ENCODE measurements at places on chromosomes 7 and 10.

DNA sequence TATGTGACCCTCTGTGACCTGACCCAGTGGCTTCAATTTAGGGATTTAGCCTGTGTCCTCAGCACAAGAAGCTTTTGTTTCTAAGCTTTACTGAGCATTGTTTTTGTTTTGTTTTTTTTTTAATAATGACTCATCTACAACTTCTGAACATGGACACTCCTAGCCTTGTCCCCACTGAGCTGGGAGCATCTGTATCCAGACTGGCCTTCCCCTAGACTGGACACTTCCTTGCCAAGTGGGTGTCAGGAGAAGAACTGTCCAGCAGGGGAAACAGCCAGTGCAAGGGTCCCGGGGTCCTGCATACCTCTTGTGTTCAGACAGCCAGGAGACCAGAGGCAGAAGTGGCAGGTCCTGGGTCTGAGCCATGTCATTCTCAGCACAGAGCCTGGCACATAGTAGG, 108.6 kb downstream of the TMEM130 start:
- H3K4me1 ChIP-seq, result no peaks in the 10 kb centered on the region
- H3K27ac ChIP-seq, result no peak overlapping the region
- no peak overlapping the region for H3K4me3 ChIP-seq
- no peaks in the 10 kb centered on the region for H3K36me3 ChIP-seq

DNA sequence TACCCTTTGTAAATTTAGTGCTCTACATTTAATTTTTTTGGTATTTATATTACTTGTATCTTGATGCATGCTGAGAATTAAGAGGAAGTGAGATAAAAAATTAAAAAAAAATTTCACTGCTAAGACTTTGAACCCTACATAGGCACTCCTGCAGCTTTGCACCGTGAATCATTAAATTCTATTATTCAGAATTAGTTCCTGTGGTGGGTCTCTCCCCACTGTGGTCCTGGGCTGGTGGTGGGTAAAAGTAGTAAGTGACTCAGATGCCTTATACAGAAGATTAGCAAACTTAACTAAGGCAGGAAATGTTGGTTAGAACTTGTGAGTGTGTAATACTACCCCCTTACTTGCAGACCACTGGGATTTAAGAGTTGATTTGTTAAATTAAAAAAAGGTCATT, 72.6 kb downstream of the AP3M1 start:
- H3K4me1 ChIP-seq, result peaks cover 21% of the 10 kb centered on the region
- H3K4me3 ChIP-seq, result peak overlapping the region; percentile 48
- peak; percentile 24 for DNase-seq
- H3K27me3 ChIP-seq, result no peaks in the 10 kb centered on the region

GRCh38 chr10:122407375-122408125, 33.0 kb downstream of the PLEKHA1 start:
- DNase-seq, result no peak
- H3K4me3 ChIP-seq, result peak overlapping the region; percentile 14
- no peak overlapping the region for H3K27ac ChIP-seq
- H3K27me3 ChIP-seq, result no peaks in the 10 kb centered on the region

- peak overlapping the region; percentile 100 for H3K27ac ChIP-seq
- no peaks in the 10 kb centered on the region for H3K27me3 ChIP-seq
- H3K4me3 ChIP-seq, result peak overlapping the region; percentile 100
Measured at GRCh38 chr10:3779158-3779741, 5.8 kb downstream of the KLF6 start.

- H3K27me3 ChIP-seq, result peaks cover 15% of the 10 kb centered on the region
- H3K36me3 ChIP-seq, result no peaks in the 10 kb centered on the region
- H3K27ac ChIP-seq, result no peak overlapping the region
- no peak overlapping the region for H3K4me3 ChIP-seq
- DNase-seq, result no peak
Measured at GRCh38 chr7:11232462-11232861, 258.8 kb downstream of the PHF14 start.

GRCh38 chr10:132224343-132225072, 37.8 kb downstream of the DPYSL4 start:
- no peaks in the 10 kb centered on the region for H3K27me3 ChIP-seq
- no peak for DNase-seq
- peaks cover 5% of the 10 kb centered on the region for H3K4me1 ChIP-seq
- no peak overlapping the region for H3K4me3 ChIP-seq
- no peak overlapping the region for H3K27ac ChIP-seq

DNA sequence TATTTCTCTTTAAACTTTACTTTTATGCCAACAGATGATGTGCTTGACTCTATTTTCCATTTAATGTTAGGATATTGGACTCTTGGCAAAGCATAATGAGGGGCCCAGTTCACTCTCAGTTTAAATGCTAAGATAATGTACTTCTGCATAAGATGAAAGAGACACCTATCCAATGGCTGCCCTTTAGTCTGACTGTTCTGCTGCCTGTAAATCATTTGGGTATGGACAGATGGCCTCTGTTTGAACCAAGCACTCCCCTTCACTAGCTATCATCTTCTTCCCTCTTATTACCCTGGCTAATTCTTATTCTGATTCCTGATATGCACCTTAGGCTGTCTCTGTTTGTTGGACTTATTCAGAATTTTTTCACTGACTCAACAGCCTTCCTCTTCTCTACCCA, 72.1 kb downstream of the SEM1 start:
- DNase-seq, result no peak
- no peaks in the 10 kb centered on the region for H3K4me1 ChIP-seq
- H3K36me3 ChIP-seq, result no peaks in the 10 kb centered on the region
- H3K27ac ChIP-seq, result no peak overlapping the region
- H3K4me3 ChIP-seq, result no peak overlapping the region

DNA sequence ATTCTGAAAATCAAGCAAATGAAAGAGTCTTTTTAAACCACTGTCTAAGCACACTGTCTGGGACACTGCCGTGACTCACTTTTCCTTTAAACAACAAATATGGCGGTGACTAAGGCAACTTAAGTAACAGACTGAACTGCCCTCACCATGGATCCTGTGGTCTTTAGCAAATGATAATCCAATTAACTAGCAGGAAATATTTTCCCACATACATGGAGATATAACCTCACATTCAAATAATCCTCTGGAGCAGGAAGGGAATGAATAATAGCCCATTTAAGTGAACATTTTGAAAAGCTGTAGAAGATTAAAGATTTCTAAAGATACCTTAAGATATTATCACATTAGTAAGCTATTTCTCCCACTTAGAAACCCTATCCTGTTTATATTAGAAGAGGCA, 40.3 kb upstream of the LRRC17 start:
- H3K4me3 ChIP-seq, result no peak overlapping the region
- H3K27ac ChIP-seq, result no peak overlapping the region
- no peak for DNase-seq
- H3K4me1 ChIP-seq, result peaks cover 9% of the 10 kb centered on the region
- no peaks in the 10 kb centered on the region for H3K36me3 ChIP-seq

DNA sequence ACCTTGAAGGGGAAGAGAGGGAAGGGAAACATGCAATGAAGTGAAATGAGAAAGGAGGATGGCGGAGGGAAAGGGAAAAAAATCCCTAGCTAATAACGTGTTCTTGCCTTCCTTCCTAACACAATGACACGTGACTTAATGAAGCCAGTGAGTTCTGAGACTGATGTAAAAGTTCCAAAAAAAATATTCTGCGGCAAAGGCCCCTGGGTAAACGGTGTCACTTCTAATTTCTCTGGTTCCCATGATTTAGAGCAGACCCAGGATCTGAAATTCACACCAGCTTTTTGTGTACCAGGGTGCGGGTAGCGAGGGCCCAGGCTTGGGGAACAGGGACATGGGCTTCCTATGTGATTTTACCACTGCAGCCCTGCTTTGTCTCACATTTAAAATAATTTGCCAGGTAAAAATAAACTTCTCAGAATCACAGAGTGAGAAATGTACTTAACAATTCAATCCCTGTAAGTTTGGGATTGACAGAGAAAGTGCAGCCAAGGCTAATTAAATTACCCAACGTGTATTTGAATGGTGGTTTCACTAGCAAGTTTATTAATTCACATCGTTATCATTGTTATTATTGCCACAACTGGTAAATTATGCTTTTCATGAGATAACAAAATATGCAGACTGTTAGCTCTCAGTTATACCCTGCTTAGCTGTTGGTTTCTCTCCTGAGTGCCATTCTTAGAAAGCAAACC, 182.4 kb downstream of the SEM1 start:
- no peaks in the 10 kb centered on the region for H3K4me1 ChIP-seq
- peaks cover 30% of the 10 kb centered on the region for H3K27me3 ChIP-seq
- H3K36me3 ChIP-seq, result no peaks in the 10 kb centered on the region
- DNase-seq, result no peak

- H3K27me3 ChIP-seq, result no peaks in the 10 kb centered on the region
- no peaks in the 10 kb centered on the region for H3K36me3 ChIP-seq
- no peak overlapping the region for H3K4me3 ChIP-seq
- DNase-seq, result no peak
Measured at GRCh38 chr10:124935946-124936345, 6.0 kb upstream of the ZRANB1 start.

- peaks cover 12% of the 10 kb centered on the region for H3K4me1 ChIP-seq
- no peak for DNase-seq
- no peaks in the 10 kb centered on the region for H3K27me3 ChIP-seq
Measured at GRCh38 chr10:6130848-6131470, 42.1 kb downstream of the RBM17 start.

DNA sequence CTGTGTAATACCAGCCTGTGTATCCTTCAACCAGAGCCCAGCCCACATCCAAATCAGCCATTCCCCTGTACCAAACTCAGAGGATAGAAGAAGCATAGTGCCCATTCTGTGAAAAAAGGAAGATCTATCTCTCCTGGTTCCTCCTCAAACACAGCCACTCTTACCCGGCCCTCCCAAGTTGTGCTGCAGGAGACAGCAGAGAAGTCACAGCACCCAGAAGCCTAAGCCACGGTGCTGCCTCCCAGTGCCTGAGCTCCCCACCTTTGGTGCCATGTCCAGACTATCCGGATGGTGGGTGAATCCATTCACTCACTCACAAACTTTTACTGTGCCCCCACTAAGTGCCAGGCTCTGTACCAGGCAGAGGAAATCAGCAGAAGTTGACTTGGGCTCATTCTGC, 166.0 kb upstream of the ZMIZ1 start:
- H3K4me3 ChIP-seq, result no peak overlapping the region
- peaks cover 6% of the 10 kb centered on the region for H3K27me3 ChIP-seq
- H3K36me3 ChIP-seq, result no peaks in the 10 kb centered on the region
- H3K4me1 ChIP-seq, result no peaks in the 10 kb centered on the region
- no peak for DNase-seq

GRCh38 chr10:20970708-20971107, 73.6 kb upstream of the NEBL start:
- H3K27ac ChIP-seq, result no peak overlapping the region
- no peaks in the 10 kb centered on the region for H3K27me3 ChIP-seq
- H3K4me1 ChIP-seq, result no peaks in the 10 kb centered on the region

- no peak overlapping the region for H3K27ac ChIP-seq
- no peak overlapping the region for H3K4me3 ChIP-seq
- H3K36me3 ChIP-seq, result no peaks in the 10 kb centered on the region
- peaks cover 1% of the 10 kb centered on the region for H3K4me1 ChIP-seq
- no peaks in the 10 kb centered on the region for H3K27me3 ChIP-seq
Measured at GRCh38 chr10:126595160-126595559, 75.3 kb downstream of the C10orf90 start.

- H3K27ac ChIP-seq, result peak within 1 kb of the TSS; percentile 97
- DNase-seq, result no peak
- H3K36me3 ChIP-seq, result peaks cover 42% of the 10 kb centered on the region
- H3K4me1 ChIP-seq, result peaks cover 22% of the 10 kb centered on the region
Measured at GRCh38 chr7:106284714-106285050, at the start of gene NAMPT. Gene NAMPT (minus strand): TSS chr7:106284983. CDS start chr7:106284884, 99 bp downstream.

DNA sequence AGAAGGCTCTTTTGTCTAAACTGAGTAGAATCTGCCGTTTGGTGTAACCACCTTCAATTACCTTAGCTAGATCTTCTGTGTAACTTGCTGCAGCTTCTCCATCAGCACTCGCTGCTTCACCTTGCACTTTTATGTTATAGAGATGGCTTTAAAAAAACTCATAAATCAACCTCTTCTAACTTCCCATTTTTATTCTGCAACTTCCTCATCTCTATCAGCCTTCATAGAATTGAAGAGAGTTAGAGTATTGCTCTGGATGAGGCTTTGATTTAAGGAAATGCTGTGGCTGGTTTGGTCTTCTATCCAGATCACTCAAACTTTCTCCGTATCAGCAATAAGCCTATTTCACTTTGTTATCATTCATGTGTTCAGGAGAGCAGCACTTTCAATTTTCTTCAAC, 1131.9 kb upstream of the CELF2 start:
- H3K27ac ChIP-seq, result no peak overlapping the region
- no peaks in the 10 kb centered on the region for H3K36me3 ChIP-seq
- no peaks in the 10 kb centered on the region for H3K4me1 ChIP-seq
- no peak overlapping the region for H3K4me3 ChIP-seq
- no peaks in the 10 kb centered on the region for H3K27me3 ChIP-seq
- DNase-seq, result no peak

- no peaks in the 10 kb centered on the region for H3K27me3 ChIP-seq
- H3K4me1 ChIP-seq, result no peaks in the 10 kb centered on the region
- DNase-seq, result no peak
- no peak overlapping the region for H3K4me3 ChIP-seq
- H3K27ac ChIP-seq, result no peak overlapping the region
Measured at GRCh38 chr7:30223896-30224295, 60.5 kb upstream of the ZNRF2 start.

DNA sequence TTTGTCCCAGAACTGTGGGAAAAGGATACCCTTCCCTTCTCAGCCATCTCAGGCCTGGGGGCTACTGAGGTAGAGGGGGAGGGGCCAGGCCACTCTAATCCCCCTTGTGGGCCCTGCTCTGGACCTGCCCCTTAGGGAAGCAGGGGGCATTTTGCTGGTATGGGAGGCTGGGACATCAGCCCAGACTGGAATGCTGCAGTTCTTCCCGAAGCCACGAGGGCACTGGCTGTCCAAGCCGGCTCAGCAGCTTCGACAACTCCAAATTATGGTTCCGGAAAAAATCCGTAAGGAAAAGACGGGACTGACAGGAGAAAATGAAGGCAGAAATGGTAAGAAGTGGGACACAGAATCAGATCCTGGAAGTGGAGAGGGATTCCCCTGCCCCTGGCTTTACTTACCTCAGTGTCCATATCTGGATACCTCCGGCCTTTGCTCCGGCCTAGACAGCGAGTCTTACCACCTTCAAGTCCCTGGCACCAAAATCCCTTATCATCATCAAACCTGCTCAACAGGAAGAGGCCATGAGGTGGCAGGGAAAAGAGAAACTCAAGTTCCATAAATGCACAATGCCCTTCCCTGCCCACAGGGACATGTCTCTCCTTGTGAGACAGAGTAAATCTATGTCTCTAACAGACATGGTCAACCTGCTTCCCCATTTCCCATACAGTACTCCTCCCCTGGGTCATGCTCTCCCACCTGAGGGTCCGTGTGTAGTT, 9.0 kb downstream of the NDST2 start:
- DNase-seq, result no peak
- peaks cover 87% of the 10 kb centered on the region for H3K36me3 ChIP-seq
- peaks cover 16% of the 10 kb centered on the region for H3K4me1 ChIP-seq
- H3K4me3 ChIP-seq, result no peak overlapping the region
- peak overlapping the region; percentile 76 for H3K27ac ChIP-seq
